ENCODE measurements at places on chromosomes 6 and 20. TPM values are rescaled to one million over a fixed set of nuclear protein-coding genes. Genes with fewer than 3 reads are reported as not detected.

SEL1L2 gene
- total RNA-seq, result not detected

POM121L2 gene
- total RNA-seq, result not detected

SLC52A3 gene
- total RNA-seq, result not detected

SLC23A2 gene
- 42.2 TPM for total RNA-seq

MATN4 gene
- total RNA-seq, result not detected

SLC12A5 gene
- 5.3 TPM for total RNA-seq

WFDC10B gene
- not detected for total RNA-seq
